ENCODE measurements at places on chromosomes 6 and 20.
A peak's percentile ranks its signal among the peaks of the same experiment; 100 is the strongest.

DNA sequence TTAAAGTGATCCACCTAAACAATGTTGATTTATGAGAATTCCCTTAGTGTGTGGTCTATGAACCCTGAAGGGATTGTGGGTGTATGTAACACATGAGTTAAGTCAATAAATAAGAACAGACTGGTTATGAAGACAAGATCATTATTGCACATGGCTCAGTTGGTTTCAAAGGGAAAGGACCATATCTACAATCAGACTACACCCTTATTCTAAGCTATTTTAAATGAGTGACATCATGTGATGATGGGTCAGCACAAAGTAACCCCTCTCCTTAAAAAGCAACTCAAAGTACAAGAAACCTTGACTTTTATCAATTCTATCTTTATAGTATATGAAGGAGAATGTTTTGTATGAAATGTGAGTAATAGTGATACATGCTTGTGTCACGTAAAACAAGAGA lies 15.3 kb upstream of the ZSCAN23 start:
- DNase-seq = no peak

GRCh38 chr6:122568797-122569221 lies 41.4 kb upstream of the PKIB start:
- peak; percentile 70 for DNase-seq

DNA sequence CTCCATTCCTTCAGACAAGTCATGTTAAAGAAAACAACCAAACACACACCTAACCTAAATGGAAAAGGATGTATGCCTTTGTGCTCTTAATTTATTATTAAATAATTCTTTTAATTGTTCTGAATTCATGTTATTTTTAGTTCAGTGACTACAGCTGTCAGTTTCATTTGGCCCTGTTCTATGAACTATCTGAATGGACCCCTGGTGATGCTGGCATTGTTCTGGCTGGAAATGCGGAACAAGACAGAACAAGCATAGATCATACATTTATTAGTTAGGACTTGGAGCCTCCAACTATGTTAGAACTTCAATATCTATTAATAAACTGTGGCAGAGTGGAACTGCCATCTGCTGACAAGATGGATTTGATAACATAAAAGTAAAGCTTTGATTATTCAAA lies 5.7 kb downstream of the MAP3K7 start:
- DNase-seq = no peak

- DNase-seq = no peak
Measured at GRCh38 chr6:133225560-133225959, 15.6 kb upstream of the EYA4 start.

GRCh38 chr20:9835302-9835701 lies 3.6 kb downstream of the PAK5 start:
- DNase-seq = no peak

DNA sequence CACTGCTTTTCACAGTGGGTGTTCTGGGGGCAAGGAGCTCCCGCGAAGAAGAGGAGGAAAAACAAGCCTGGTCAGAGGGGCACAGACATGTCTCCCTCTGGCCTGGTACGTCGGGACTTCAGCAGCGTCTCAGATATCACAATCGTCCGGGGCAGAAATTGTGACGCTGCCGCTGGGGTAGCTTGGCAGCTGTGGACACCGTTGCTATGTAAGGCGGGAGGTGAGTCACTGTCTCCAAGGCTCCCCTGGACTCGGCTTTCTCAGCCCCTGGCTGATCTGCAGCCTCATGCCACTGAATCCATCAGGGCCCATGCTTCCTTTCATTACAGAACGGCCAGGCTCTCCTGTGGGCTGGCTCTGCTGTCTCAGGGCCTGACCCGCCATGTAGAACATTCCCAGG lies 98.7 kb downstream of the SULF2 start:
- DNase-seq = no peak

DNA sequence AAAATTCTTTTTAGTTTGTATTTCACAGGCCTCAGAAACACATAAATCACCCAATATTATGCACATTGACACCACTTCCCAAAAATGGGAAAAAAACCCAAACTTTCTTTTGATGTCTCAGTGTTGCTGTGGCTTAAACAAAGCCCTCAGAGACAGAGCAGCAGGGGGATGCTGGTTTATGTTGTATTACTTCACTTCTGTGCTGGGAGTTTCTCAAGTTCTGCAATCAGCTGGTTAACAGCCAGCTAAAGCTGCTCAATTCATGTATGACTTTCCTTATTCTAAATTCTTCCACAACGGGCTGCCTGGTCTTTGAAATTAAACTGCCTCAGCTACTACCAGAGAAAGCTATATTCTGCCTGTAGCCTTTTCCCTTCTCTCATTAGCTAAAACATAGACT lies 5.6 kb downstream of the FILIP1 start:
- no peak for DNase-seq

DNA sequence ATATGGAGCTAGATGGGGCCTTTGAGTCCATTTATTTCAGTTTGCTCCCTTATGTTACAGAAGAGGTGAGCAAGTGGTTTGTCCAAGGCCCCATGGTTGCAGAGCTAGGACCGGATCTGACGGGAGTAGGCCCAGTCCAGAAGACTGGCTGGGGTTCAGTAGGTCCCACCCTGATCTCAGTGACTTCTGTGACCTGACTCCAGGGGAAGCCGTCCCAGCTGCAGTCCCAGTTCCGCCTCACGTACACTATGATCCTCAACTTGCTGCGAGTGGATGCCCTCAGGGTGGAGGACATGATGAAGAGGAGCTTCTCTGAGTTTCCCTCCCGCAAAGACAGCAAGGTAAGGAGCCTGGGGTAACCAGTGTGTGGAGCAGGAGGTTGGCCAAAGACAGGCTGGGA lies 5.4 kb downstream of the DXO start:
- no peak for DNase-seq

GRCh38 chr6:3798055-3798919 lies 46.8 kb upstream of the PXDC1 start:
- no peak for DNase-seq

GRCh38 chr6:43339168-43339567 lies 30.3 kb downstream of the ZNF318 start:
- no peak for DNase-seq

DNA sequence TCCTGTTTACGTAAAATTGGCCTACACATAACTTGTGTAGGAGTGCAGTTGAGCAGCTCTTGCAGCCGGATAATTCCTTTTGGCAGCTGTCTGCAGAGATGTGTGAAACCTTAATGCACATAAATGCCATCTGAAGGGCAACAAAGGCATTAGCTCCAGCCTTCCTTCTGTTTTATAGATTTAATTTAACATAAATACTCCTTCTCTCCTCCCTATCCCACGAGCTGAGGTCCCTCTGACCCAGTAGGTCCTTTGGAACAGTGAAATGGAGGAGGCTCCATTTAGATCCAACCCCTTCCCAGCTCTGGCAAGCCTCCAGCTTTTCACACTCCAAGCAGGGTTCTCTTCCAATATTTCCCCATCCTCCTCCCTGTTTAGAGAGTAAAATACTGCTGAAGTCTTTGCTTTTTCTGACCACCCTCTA lies 6.5 kb downstream of the PLEKHG1 start:
- DNase-seq = no peak

- peak; percentile 78 for DNase-seq
Measured at GRCh38 chr20:10671919-10672623, 1.7 kb downstream of the JAG1 start.

- no peak for DNase-seq
Measured at GRCh38 chr20:23266530-23267398, 83.8 kb upstream of the NXT1 start.

All from colonic mucosa (tissue), 4 donors.